Large intestine (tissue), 12 donors: ENCODE measurements at places on chromosomes 3 and 15. TPM values are rescaled to one million over a fixed set of nuclear protein-coding genes. Genes with fewer than 3 reads are reported as not detected.

Gene LYZL4
- not detected for polyA plus RNA-seq

Gene IDH2
- polyA plus RNA-seq: 85.2 TPM

Gene CDC25A
- polyA plus RNA-seq: 5.3 TPM

Gene GTF2A2
- polyA plus RNA-seq: 85.0 TPM

Gene ZNF717
- 13.8 TPM for polyA plus RNA-seq

Gene KNL1
- 9.8 TPM for polyA plus RNA-seq

Gene RNF13
- polyA plus RNA-seq: 56.2 TPM

Gene C3orf20
- not detected for polyA plus RNA-seq

Gene ERC2
- polyA plus RNA-seq: 2.4 TPM

Gene TNFSF10
- polyA plus RNA-seq: 124 TPM

Gene UNC13C
- polyA plus RNA-seq: 1.1 TPM

Gene CHMP2B
- 65.6 TPM for polyA plus RNA-seq

Gene CRYGS
- polyA plus RNA-seq: 4.9 TPM

Gene ZNF774
- polyA plus RNA-seq: 6.0 TPM

Gene EHHADH
- polyA plus RNA-seq: 11.4 TPM

Gene CCR3
- polyA plus RNA-seq: 0.15 TPM

Gene VEPH1
- polyA plus RNA-seq: 0.63 TPM

Gene IMPG2
- 0.57 TPM for polyA plus RNA-seq

Gene TRH
- 0.16 TPM for polyA plus RNA-seq

Gene RRP9
- polyA plus RNA-seq: 17.8 TPM

Gene CYP1A2
- not detected for polyA plus RNA-seq

Gene DNAJC13
- 43.4 TPM for polyA plus RNA-seq

Gene SEMA7A
- 3.5 TPM for polyA plus RNA-seq

Gene SLITRK3
- 1.1 TPM for polyA plus RNA-seq

Gene CAND2
- 2.8 TPM for polyA plus RNA-seq

Gene CPOX
- polyA plus RNA-seq: 31.7 TPM

Gene TGM5
- 0.03 TPM for polyA plus RNA-seq

Gene IGSF10
- 1.7 TPM for polyA plus RNA-seq

Gene THAP10
- 2.6 TPM for polyA plus RNA-seq

Gene CCR1
- 3.4 TPM for polyA plus RNA-seq

Gene KCNH8
- 2.2 TPM for polyA plus RNA-seq

Gene COMMD4
- 79.9 TPM for polyA plus RNA-seq
